ENCODE measurements at places on chromosomes 12 and 14. TPM values are rescaled to one million over a fixed set of nuclear protein-coding genes. Genes with fewer than 3 reads are reported as not detected.

The MYF6 gene
- total RNA-seq, result 0.51 TPM

The HOXC4 gene
- total RNA-seq, result 5.4 TPM

The MSI1 gene
- total RNA-seq, result 11.3 TPM

The OR4N5 gene
- not detected for total RNA-seq

- DNase-seq, result no peak
- no peaks in the 10 kb centered on the region for H3K4me1 ChIP-seq
- no peak overlapping the region for H3K27ac ChIP-seq
- no peaks in the 10 kb centered on the region for H3K36me3 ChIP-seq
Observed at GRCh38 chr12:21894792-21895595, 46.2 kb downstream of the ABCC9 start.

DNA sequence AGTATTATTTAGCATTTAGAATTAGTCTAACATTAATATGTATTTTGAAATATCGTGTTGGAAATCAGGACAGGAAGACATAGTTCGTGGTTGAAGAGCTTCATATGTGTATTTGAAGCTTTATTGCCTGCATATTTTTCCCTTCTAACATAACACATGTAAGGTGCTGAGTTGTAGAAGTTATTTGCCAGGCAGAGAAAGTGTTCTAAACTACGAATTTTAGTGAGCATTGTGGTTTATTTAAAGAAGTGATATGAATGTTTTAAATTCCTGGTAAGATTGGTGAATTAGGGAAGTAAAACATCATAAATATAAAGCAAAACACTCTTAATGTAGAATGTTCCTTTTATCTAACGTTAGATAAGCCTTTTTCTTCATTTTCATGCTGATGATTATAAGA lies 2.5 kb downstream of the RASSF3 start:
- no peaks in the 10 kb centered on the region for H3K27me3 ChIP-seq
- H3K27ac ChIP-seq, result no peak overlapping the region
- no peaks in the 10 kb centered on the region for H3K36me3 ChIP-seq
- DNase-seq, result no peak
- peaks cover 29% of the 10 kb centered on the region for H3K4me1 ChIP-seq
- H3K4me3 ChIP-seq, result no peak overlapping the region

DNA sequence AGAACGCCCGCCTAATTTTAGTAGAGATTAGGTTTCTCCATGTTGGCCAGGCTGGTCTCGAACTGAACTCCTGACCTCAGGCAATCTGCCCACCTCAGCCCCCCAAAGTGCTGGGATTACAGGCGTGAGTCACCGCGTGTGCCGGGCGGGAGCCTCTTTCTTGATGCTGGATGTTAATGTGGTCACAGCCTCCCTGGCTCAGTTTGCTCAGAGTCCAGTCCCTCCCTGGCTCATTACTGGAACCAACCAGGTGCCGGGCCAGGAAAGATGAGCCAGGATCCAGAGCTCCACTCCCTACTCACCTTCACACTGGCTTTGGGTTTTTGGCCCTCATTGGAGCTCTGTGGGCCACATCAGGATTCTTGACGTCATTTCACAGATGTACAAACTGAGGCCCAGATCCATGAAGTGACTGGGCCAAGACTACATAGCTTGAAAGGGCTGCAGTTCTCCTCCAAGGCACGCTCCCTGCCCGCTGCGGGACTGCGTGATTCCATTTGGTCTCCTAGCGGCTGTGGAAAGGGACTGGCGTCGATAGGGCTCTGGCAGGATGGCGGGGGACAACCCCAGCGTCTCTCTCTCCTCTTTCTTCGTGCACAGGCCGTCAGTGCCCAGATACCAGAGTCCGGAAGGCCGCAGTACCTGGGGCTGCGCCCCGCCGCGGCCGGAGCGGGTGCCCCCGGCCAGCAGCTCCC lies 5.1 kb upstream of the SHMT2 start:
- DNase-seq, result no peak
- H3K4me3 ChIP-seq, result no peak overlapping the region
- H3K27me3 ChIP-seq, result peaks cover 75% of the 10 kb centered on the region
- H3K4me1 ChIP-seq, result no peaks in the 10 kb centered on the region

DNA sequence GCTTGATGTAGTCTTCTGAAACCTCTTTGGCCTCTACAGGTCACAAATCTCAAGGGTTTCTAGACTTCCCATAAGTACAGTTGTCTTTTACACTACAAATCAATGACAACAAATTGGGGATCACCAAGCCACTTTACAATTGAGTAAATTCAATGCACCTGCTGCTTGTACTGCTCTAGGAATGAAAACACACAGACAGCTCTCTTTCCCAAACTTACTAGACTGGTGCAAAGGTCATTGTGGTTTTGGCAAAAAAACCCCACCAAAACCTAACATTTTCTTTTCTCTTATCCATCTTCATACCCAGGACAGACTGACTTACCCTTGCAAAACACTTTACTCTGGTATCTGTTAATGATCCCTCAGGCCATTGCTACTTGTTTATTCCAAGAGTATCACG lies 2.7 kb downstream of the M6PR start:
- no peaks in the 10 kb centered on the region for H3K27me3 ChIP-seq
- H3K27ac ChIP-seq, result no peak overlapping the region
- H3K36me3 ChIP-seq, result no peaks in the 10 kb centered on the region
- DNase-seq, result no peak
- peaks cover 25% of the 10 kb centered on the region for H3K4me1 ChIP-seq
- H3K4me3 ChIP-seq, result no peak overlapping the region

DNA sequence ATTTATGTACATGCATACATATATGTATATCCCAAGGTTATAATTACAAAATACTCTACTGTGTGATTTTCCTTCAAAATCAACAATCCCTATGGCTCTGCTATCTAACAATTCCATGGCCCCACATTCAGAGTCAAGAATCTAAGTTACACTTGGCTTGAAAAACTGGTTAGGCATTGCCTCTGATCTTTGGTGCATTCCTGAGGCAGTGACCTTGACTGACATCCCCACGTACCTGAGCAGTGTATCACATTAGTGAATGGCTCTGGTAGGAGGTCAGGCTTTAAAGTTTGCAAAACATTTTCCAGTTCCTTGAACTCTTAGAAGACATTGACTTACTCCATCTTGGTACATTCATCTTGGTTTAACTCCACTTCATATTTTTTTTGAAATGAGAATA lies 8.5 kb upstream of the STON2 start:
- H3K4me3 ChIP-seq, result no peak overlapping the region
- no peaks in the 10 kb centered on the region for H3K27me3 ChIP-seq
- no peaks in the 10 kb centered on the region for H3K36me3 ChIP-seq
- no peak for DNase-seq
- no peaks in the 10 kb centered on the region for H3K4me1 ChIP-seq
- H3K27ac ChIP-seq, result no peak overlapping the region

DNA sequence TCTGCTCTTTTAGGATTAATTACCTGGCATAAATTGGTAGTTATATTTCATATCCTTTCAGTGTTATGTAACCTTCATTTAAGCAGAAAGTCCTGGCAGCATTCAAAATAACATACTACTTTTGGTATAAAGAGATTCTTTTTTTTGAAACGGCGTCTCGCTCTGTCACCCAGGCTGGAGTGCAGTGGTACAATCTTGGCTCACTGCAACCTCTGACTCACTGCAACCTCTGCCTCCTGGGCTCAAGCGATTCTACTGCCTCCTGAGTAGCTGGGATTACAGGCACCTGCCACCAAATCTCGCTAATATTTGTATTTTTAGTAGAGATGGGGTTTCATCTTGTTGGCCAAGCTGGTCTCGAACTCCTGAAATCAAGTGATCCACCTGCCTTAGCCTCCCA lies 9.2 kb downstream of the KTN1 start:
- peak overlapping the region; percentile 7 for H3K27ac ChIP-seq
- H3K4me3 ChIP-seq, result no peak overlapping the region
- peaks cover 15% of the 10 kb centered on the region for H3K4me1 ChIP-seq
- no peaks in the 10 kb centered on the region for H3K27me3 ChIP-seq
- no peak for DNase-seq

- H3K4me3 ChIP-seq, result no peak overlapping the region
- no peak overlapping the region for H3K27ac ChIP-seq
- no peaks in the 10 kb centered on the region for H3K27me3 ChIP-seq
Observed at GRCh38 chr14:30521899-30522736, 36.8 kb upstream of the G2E3 start.

GRCh38 chr14:47959740-47960139 lies 284.3 kb upstream of the MDGA2 start:
- no peak overlapping the region for H3K27ac ChIP-seq
- no peak overlapping the region for H3K4me3 ChIP-seq
- H3K36me3 ChIP-seq, result no peaks in the 10 kb centered on the region
- no peaks in the 10 kb centered on the region for H3K4me1 ChIP-seq
- DNase-seq, result no peak
- no peaks in the 10 kb centered on the region for H3K27me3 ChIP-seq

GRCh38 chr12:78977304-78977867 lies 112.8 kb downstream of the SYT1 start:
- DNase-seq, result no peak
- H3K27ac ChIP-seq, result no peak overlapping the region
- H3K4me3 ChIP-seq, result no peak overlapping the region
- H3K4me1 ChIP-seq, result no peaks in the 10 kb centered on the region
- H3K36me3 ChIP-seq, result no peaks in the 10 kb centered on the region

Data from adrenal gland (tissue), 19 donors.